Keratinocyte (primary cell): ENCODE measurements at places on chromosomes 5 and 9. TPM values are rescaled to one million over a fixed set of nuclear protein-coding genes. Genes with fewer than 3 reads are reported as not detected.
A peak's percentile ranks its signal among the peaks of the same experiment; 100 is the strongest.

The SPATA31C1 gene
- polyA plus RNA-seq, result not detected in 3 replicates

The OBP2B gene
- polyA plus RNA-seq, result not detected in 3 replicates

The BOD1 gene
- polyA plus RNA-seq, result 37.5 to 46.8 TPM (median 37.5 TPM) in 3 replicates

The CER1 gene
- polyA plus RNA-seq, result not detected in 3 replicates

DNA sequence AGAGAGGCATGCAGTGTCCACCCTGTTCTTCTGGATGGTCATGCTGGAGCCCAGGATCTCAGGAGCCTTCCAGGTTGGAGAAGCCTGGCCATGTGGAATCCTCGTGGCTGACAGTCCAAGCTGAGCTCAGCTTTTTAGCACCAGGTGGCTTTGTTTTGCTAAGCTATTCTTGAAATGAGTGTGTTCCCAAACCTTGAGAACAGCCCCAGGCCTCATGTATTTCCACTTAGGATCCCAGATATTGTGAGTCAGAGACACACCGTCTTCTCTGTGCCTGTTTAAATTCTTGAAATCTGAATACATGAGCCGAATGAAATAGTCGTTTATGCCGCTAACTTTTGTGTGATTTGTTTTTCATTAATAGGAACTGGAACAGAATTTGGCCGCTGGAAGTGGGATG, 61.2 kb downstream of the IRX2 start:
- H3K36me3 ChIP-seq, result no peaks in the 10 kb centered on the region
- H3K4me1 ChIP-seq, result peaks cover 30% of the 10 kb centered on the region
- H3K27ac ChIP-seq, result no peak overlapping the region
- no peak overlapping the region for H3K4me3 ChIP-seq
- no peak for DNase-seq

DNA sequence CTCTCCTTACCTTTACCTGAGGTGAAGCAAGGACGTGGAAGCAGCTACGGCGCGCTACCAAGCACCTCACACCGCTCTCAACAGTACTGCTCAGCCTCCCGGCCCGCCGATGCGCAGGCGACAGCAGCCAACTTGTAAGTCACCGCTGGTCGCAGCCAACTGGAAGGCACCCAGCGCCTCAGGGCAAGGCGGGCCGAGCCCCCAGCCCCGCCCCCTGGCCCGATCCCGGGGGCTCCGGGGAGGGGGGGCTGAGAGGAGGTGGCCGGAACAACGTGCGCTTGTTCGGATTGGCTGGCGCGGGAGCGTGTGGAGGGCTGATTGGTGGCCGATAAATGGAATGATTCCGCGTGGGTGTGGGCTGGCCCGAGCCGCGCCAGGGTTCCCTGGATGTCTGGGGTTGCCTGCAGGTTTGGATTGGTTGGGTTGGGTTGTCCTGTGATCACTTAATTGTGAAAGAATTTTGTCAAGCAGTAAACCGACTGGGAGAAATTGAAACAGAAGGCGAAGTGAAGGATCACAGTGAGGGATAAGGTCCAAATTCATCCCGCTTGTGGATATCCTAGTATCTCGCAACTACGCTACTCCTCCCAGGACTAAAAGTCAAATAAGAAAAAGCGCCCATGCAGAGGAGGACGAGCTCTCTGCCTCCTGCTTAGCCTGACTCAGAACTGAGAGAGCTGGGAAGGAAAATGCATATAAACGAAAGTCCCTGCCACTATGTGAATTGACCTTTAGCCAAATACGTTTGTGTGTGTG, at the start of gene STARD4:
STARD4 (minus strand) TSS at position 161 of the 756 bp plus-strand sequence. CDS start 5,102 bp downstream, outside the sequence.
- no peaks in the 10 kb centered on the region for H3K36me3 ChIP-seq
- H3K4me3 ChIP-seq, result peak within 1 kb of the TSS; percentile 91
- no peaks in the 10 kb centered on the region for H3K27me3 ChIP-seq
- H3K27ac ChIP-seq, result peak within 1 kb of the TSS; percentile 89
- peaks cover 18% of the 10 kb centered on the region for H3K4me1 ChIP-seq

DNA sequence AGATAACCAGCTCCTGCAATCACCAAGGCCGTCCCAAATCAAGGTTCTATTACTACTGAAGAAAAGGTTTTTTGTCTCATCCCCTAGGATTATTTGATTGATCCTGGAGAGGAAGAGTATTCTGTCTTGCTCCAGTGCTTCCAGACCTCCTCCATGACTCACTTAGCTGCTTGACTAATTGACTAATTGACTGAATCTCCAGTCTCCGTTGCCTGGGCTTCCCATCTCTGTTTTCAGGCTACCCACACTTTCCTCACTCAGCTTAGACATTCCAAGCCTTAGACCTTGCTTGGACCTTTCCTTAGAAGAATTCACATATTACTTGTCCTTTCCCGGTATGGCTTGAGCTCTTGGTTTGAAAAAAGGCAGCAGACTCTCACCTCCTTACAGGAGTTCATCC, 60.6 kb downstream of the FRMD3 start:
- no peaks in the 10 kb centered on the region for H3K4me1 ChIP-seq
- H3K4me3 ChIP-seq, result no peak overlapping the region
- H3K36me3 ChIP-seq, result no peaks in the 10 kb centered on the region
- no peak for DNase-seq
- no peak overlapping the region for H3K27ac ChIP-seq

GRCh38 chr5:79062436-79062835, 7.0 kb downstream of the DMGDH start:
- no peak overlapping the region for H3K27ac ChIP-seq
- no peak overlapping the region for H3K4me3 ChIP-seq
- no peaks in the 10 kb centered on the region for H3K36me3 ChIP-seq
